ENCODE measurements at places on chromosomes 4 and X. TPM values are rescaled to one million over a fixed set of nuclear protein-coding genes. Genes with fewer than 3 reads are reported as not detected.

DNA sequence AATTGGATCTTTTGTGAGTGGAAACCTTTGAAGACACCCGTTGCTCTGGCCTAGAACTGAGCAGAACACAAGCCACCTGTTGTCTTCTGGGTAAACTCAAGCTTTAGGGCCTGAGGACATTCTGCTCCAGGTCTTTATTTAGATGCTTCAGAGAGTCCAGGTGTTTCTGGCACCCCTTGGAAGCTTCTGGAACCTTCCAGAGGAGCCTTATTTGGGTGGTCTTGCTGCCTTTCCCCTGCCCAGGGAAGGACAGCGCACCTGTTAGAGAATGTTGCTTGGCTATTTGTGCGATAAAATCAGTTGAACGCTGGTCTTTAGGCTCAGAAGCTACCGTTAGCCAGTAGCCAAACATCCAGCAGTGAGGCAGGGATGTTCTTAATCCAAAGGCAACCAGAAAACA, 3.0 kb downstream of the ZNF275 start:
- H3K27ac ChIP-seq = no peak overlapping the region
- no peaks in the 10 kb centered on the region for H3K27me3 ChIP-seq
- H3K4me3 ChIP-seq = no peak overlapping the region

GRCh38 chr4:6360385-6360784, 90.7 kb downstream of the WFS1 start:
- no peak overlapping the region for H3K27ac ChIP-seq
- no peaks in the 10 kb centered on the region for H3K36me3 ChIP-seq

DNA sequence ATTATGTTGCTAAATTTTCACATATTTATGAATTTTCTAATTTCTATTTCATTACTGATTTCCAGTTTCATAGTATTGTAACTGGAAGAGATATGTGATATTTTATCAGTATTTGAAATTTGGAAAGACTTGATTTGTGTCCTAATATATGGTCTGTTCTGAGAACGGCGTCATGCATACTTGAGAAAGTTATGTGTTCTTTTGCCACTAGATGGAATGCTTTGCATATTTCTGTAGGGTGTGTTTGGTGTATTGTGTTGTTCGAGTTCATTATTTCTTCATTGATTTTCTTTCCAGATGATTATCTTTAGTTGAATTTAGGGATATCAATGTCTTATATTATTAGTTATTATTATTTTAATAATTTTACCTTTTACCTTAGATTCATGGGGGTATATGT, 110.6 kb upstream of the ITM2A start:
- H3K4me3 ChIP-seq = no peak overlapping the region
- no peaks in the 10 kb centered on the region for H3K36me3 ChIP-seq
- H3K27ac ChIP-seq = no peak overlapping the region

GRCh38 chr4:179880756-179881155, 2362.4 kb upstream of the TENM3 start:
- no peaks in the 10 kb centered on the region for H3K27me3 ChIP-seq
- no peaks in the 10 kb centered on the region for H3K4me1 ChIP-seq
- no peak overlapping the region for H3K27ac ChIP-seq
- no peak overlapping the region for H3K4me3 ChIP-seq
- no peak for DNase-seq

DNA sequence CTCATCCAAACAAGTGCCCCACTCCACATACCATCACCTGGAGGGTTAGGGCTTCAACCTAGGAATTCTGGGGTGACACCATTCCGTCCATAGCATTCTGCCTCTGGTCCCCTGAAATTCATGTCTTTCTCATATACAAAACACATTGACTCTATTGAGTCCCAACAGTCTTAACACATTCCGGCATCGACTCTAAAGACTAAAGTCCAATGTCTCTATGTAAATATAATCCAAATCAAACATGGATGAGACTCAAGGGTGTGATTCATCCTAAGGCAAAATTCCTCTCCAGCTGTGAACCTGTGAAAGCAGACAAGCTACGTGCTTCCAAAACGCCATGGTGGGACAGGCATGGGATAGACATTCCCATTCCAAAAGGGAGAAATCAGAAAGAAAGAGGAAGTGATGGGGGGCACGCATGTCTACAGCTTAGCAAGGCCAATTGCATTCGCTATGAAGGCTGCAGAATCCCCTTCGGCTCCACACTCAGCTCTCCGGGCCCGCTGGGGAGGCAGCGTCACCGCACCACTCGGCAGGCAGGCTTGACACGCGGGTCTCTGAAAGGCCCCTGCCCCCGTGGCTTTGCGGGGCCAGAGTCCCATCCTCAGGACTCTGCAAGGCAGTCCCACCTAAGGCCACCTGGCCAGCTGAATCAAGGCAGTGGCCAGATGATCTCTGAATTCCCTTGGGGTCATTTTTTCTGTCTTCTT, 53.2 kb downstream of the ADRA2C start:
- H3K4me3 ChIP-seq = no peak overlapping the region
- no peaks in the 10 kb centered on the region for H3K27me3 ChIP-seq
- H3K27ac ChIP-seq = no peak overlapping the region
- H3K36me3 ChIP-seq = no peaks in the 10 kb centered on the region
- no peaks in the 10 kb centered on the region for H3K4me1 ChIP-seq

BGN gene
- 240 TPM for polyA plus RNA-seq

COX7B2 gene
- polyA plus RNA-seq = not detected
